ENCODE measurements at places on chromosomes 3 and 15.
A peak's percentile ranks its signal among the peaks of the same experiment; 100 is the strongest.

DNA sequence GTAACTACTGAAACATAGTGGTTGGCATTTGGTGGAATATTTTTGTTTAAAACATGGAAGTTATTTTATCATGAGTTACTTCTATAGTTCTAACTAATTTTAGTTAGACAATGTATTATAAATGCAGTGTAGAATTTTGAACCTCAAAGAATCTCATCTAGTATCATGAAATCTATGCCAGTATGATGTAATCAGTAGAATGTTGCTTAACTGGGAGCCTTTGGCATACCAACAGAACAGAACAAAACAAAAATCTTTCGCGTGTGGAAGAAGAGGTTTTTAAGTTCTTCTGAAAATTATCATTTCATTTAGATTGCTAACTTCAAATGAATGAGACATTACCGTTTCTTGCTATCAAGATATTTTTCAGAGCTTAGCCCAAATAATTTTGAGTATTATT, 98.4 kb upstream of the LRRFIP2 start:
- DNase-seq, result no peak

GRCh38 chr3:150433347-150433746, 25.2 kb downstream of the TSC22D2 start:
- DNase-seq, result no peak

- no peak for DNase-seq
Observed at GRCh38 chr3:135990903-135991302, 25.4 kb downstream of the PPP2R3A start.

DNA sequence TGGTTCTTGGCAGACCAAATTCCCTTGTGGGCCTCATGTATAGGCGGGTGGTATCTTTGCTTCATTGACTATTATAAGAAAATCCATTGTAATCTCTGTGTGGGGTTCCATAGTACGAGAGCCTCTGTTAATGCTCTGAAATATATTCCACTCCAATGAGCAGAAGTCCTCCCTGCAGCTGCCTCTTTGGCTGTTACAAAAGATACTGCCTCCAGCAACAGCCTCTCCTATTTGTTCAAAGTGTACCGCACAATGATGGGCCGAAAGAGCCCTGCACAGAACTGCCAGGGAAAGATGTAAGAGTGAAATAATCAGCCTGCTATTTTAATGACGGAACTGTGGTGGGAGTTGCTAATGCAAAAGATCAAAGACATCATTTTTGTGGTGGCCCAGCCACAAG, 48.9 kb downstream of the GRK7 start:
- DNase-seq, result no peak

GRCh38 chr3:46087871-46088270, 60.6 kb upstream of the XCR1 start:
- no peak for DNase-seq

- no peak for DNase-seq
Observed at GRCh38 chr3:56196700-56197099, 271.6 kb downstream of the ERC2 start.

DNA sequence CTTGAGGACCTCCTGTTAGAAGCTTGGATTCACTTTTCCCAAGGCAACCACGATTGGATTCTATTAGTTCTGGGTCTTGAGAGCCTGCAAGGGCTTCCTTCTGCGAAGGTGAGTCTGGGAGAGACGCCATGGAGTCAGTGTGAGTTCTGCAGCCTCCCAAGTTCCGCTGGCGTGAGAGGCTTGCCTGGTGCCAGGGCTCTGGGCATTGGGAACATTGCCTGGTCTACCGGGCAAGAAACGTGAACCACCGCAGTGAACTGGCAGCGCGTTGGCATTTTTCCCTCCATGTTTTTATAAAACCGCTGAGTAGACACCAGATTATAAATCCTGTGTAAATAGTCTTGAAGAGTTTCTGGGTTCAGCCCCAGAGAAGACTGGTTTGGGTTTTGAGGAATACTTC, 160.9 kb downstream of the IGF1R start:
- no peak for DNase-seq

- DNase-seq, result peak; percentile 44
Observed at GRCh38 chr3:11641683-11642430, 1.9 kb downstream of the VGLL4 start.

DNA sequence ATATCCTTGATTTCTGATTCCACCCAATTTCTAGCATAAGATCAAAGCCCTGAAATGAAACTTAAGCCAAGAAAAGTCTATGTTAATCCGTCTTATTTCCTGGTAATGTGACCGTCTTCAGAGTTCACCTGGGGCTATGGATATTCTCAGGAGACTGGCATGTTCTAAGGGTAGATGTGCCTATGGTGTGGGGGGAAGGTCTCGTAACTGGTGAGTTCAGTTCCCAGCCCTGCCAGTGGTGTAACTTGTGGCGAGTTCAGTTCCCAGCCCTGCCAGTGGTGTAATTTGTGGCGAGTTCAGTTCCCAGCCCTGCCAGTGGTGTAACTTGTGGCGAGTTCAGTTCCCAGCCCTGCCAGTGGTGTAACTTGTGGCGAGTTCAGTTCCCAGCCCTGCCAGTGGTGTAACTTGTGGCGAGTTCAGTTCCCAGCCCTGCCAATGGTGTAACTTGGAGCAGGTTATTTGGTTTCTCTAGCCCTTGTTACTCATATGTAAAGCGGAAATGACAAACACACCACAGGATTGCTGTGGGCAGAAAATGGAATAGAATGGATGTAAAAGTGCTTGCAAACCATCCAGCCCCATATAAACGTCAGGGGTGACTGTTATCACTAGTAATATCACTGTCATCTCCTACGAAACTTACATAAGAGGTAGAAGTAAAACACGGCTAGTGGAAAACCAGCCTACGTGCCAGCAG, 30.4 kb downstream of the SLC51A start:
- no peak for DNase-seq

DNA sequence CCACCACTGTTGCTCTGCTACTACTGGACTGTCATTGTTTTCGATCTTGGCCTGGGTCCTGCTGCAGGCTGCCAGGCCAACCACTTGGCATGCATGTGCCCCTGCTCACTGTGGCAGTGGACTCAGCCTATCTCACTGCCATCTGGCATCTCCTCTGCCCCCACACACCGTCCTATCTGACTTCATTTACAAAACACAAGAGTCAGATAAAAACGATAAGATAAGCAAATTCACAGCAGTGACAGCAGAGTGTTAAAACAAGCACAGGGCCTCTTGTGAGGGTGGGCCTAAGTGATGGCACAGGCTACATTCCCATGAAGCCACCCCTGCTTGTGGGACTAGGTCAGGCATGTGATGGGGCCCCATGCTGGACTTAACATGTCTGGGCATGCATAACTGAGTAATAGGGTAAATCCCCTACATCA, 68.1 kb downstream of the CRYGS start:
- no peak for DNase-seq
